CD8-positive, alpha-beta T cell (primary cell): ENCODE measurements at places on chromosomes 16 and 17.

DNA sequence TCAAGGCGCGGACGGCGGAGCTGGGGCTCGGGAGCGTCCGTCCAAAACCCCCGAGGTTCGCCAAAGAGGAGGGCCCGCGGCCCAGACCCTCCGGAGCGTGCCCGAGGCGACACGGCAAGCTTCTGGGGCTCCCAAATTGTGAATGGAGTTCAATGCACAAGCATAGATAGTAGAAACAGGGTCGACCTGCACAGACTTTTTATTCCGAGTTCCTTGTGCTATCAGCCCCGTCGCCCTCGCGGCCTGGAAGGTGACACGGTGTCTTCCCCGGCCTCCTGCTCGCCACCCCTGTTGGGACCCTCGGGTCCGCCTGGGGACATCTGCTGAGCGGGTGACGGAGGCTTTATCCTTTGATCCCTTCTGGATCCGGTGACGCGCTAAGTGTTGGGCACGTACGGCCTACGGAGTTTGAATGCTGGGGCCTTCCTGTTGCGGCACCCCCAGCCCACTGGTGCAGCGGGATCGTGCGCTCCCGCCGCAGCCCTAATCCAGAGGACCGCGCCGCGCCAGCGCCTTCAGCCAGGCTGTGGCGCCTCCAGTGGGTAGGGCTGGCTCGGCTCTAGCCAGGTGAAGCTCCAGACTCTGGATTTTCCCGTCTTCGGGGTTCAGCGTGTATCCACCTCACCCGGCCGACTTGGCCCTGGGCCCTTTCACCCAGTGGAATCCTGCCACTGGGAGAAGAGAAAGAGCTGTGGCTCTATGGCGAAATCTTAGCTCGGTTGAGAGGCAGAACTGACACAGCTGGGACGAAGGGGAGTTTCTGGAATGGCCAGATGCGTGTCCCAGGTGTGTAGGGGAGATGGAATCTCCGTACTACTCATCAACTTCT is 17.0 kb upstream of the NTN1 start:
- no peak for DNase-seq

DNA sequence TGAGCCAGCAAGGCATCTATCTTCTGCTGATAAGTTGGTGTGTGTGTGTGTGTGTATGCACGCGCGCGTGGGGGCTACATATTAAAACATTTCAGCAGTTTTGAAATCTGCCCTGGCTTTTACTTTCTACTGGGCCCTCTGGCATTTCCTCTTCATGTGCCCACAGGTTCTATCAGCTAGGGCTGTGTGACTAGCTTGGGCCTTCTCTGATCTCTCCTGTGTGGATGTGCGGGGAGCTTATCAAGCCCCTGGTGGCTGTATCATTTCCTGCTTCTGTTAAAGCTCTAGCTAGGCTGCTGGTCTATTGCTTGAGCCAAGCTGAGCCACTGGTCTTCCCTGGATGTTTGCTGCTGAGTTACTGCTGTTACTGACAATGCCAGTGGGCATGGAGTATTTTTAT is 132.5 kb downstream of the AATF start:
- no peak for DNase-seq

DNA sequence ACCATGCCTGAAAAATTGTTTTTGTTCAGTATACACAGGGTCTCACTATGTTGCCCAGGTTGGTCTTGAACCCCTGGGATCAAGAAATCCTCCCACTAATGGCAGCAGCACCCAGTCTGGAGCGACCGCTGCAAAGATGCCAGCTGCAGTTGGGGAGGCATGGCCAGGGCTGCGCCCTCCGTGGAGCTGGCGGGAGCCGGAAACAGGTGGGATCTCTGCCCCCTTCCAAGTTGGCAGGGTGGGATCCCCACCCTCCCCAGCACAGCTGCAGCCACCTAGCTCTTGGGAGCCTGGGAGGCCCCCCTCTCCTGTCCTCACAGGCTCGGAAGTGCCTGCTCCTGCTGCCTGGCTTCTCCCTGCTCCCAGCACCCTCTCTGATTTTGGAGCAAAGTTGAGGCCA is 176.8 kb downstream of the ZNF423 start:
- DNase-seq: no peak

- no peak for DNase-seq
Measured at GRCh38 chr17:7004398-7005253, 7.8 kb upstream of the RNASEK start.

DNA sequence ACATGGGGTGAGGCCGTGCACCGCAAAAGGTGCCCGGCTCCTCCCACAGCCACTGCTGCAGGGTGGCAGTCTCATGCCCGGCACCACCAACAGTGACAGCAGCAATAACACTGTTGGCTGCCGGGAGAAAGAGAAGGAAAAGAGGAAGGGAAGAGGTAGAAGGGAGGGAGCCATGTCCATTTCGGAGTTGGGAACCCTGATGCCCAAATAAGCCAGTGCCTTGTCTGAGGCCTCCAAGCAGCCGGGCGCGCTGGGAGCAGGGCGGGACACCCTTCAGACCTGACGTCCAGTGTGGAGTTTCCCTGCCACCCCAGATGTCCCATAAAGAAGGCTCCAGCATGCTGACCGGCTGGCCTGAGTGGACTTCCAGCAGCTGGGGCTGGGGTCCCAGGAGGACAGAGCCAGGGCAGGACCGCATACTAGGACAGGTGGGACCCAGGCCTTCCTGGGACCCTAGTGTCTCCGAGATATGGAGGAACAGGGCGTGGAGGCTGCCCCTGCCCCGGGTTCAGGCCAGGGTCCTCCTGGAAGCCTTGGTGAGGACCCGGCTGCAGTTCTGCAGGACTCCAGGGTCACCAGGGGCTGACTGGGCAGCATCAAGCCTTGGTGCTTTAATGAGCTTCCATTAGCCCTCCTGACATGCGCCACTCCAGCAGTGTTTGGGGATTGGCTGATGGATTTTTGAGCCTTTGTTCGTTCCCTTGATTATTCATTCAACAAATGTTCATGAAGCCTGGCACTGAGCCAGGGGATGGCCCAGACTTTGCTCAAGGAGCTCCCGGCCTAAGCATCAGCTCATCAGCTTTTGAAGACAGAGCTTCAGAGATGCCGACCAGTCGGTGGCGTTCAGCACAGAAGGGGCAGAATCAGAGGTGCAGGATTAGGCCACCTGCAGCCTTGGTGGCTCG is 223.6 kb upstream of the CIBAR2 start:
- DNase-seq: no peak

GRCh38 chr17:78226055-78226758 is 5.2 kb upstream of the TMEM235 start:
- no peak for DNase-seq

DNA sequence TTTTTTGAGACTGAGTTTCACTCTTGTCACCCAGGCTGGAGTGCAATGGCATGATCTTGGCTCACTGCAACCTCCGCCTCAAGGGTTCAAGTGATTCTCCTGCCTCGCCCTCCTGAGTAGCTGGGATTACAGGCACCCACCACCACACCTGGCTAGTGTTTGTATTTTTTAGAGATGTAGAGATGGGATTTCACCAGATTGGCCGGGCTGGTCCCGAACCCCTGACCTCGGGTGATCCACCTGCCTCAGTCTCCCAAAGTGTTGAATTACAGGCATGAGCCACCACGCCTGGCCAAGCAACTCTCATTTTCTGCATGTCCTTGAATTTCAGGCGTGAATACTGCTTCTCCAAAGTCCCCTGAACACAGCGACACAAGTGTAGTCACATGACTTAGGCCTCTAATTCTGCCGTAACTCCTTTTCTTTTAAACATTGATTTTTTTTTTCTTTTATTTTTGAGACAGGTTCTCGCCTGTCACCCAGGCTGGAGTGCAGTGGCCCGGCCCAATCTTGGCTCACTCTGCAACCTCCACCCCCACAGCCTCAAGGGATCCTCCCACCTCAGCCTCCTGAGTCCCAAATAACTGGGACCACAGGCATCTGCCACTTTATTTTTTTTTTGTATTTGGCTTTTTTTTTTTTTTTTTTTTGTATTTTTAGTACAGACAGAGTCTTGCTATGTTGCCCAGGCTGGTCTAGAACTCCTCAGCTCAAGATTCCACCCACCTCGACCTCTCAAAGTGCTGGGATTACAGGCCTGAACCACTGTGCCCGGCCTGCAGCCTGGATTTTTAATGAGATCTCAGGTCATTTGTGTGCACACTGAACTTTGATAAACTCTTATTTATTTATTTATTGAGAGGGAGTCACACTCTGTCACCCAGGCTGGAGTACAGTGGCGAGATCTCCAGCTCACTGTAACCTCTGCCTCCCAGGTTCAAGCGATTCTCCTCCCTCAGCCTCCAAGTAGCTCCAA is 124.6 kb downstream of the KCNJ18 start:
- no peak for DNase-seq

GRCh38 chr16:63876103-63876502 is 1245.8 kb downstream of the CDH11 start:
- DNase-seq: no peak

GRCh38 chr17:49190932-49191331 is 19.4 kb downstream of the GNGT2 start:
- DNase-seq: no peak

DNA sequence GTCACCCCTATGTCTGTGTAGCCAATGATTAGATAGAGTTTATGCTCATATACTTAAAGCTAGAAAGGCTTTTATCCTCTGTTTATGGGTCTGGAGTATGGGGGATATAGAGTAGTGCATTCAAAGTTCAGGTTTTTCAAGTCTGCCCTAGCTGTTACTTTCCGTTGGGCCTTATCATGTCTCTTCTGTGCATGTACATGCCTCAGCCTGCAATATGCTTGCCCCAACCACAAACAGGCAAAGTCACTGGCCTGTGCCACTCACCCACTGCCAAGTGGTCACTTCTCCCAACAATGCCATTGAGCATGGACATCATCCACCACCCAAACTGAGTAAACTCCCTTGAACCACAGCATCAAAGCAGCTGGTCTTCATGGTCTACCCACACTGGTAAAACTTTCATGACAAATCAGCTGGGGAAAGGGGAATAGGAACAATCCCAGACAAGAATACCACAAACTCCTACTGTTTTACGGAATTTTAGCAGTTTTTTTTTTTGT is 70.3 kb upstream of the C17orf78 start:
- no peak for DNase-seq

- peak; percentile 21 for DNase-seq
Measured at GRCh38 chr16:23557779-23558702, 514 bp downstream of the UBFD1 start.
